ENCODE measurements at places on chromosomes 5 and 9.

DNA sequence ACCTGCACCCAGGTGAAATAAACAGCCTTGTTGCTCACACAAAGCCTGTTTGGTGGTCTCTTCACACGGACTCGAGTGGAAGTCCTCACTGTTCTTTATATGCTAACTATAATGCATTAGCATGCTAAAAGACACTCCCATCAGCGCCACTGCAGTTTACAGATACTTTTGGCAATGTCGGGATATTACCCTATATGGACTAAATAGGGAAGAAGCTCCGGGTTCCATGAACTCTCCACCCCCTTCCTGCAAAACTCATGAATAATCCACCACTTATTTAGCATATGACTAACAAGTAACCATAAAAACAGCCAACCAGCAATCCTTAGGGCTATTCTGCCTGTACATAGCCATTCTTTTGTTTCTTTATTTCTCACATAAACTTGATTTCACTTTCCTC is 426.2 kb upstream of the PTPRD start:
- no peak for DNase-seq

DNA sequence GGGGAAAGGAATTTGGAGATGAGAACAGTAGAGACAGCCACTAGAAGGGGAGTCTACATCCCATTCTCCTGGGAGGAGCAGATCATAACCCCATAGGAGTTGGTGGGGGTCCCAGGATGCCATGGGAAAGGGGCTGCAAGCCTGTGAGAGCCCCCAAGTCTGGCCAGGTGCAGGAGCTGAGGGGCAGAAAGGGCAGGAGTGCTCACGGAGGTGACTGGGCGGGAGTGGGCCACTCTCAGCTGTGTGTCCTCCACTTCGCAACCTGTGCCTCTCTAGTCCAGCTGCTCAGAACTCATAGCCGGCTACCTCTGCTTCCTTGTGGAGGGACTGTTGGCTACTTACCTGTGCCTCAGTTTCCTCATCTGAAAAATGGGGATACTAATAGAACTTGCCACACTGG is 263.9 kb downstream of the FSTL4 start:
- no peak for DNase-seq

DNA sequence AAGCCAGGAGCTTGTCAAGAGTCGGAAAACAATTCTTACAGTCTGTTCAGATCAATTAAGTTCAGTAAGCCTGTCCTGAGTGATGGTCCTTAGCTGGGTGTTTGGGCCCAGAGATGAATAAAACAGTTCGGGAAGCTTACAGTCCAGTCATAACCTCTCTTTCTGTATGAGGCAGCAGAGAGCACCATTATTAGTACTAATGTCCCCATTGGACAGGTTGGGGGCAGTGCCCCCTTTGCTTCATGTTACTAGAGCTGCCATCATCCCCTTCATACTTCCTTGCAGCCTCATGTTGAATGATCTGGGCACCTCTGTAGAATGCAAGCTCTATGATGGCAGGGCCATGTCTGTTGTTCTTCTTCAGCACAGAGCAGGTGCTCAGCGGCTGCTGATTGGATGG is 9.8 kb downstream of the DOCK2 start:
- DNase-seq = no peak

GRCh38 chr5:71503536-71503935 is 48.1 kb downstream of the BDP1 start:
- DNase-seq = no peak

DNA sequence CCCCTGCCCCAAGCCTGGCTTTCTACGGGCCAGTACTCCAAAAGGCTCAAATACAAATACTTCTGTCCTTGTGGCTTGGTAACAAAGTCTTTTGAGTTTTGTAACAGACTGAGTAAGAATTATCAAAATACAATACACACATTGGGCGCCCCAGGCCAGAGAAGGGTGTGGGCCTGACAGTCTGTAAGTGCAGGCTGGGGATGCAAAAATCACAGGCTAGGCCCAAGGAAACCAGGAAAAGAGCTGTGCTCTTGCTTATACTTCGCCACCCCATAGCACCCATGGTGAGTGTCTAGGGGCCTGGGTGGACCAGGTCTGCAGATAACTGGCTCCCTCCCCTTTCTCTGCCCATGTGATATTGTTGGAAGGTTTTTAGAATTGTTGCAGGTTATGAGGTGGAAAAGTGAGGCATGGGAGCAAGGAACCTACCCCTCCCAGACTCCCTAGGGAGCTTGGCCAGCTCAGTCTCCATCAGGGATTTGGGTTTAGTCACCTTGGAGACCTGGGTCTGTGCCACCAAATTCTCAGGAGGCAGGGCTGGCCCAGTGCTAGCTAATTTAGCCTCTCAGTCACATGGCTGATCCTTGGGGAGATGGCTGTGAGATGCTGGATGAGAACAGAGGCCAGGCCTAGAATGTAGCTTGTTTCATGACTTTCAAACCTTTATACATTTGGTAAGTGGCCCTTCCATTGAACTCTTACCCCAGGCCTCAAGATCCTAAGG is 72.9 kb downstream of the TARS1 start:
- DNase-seq = no peak

- DNase-seq = no peak
Observed at GRCh38 chr9:90943341-90943740, 141.7 kb downstream of the SYK start.

DNA sequence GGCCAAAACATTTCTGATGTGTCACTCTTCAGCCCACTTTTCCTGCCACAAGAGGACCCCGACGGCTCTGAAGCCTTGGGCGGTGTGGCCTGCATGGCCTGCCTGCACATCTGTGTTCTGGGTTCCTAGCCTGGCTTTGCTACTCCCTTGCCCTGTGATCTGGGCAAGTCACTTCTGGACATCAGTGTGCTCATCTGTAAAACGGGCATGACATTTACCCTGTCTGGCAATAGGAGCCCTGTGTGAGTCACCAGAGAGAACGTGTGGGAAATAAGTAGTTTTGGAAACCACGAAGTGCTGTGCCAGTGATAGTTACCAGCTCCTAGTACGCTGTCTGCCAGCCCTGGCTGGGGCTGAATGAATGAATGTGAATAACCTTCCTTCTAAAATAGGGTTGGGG is 90.8 kb downstream of the MACROH2A1 start:
- DNase-seq = peak; percentile 46

DNA sequence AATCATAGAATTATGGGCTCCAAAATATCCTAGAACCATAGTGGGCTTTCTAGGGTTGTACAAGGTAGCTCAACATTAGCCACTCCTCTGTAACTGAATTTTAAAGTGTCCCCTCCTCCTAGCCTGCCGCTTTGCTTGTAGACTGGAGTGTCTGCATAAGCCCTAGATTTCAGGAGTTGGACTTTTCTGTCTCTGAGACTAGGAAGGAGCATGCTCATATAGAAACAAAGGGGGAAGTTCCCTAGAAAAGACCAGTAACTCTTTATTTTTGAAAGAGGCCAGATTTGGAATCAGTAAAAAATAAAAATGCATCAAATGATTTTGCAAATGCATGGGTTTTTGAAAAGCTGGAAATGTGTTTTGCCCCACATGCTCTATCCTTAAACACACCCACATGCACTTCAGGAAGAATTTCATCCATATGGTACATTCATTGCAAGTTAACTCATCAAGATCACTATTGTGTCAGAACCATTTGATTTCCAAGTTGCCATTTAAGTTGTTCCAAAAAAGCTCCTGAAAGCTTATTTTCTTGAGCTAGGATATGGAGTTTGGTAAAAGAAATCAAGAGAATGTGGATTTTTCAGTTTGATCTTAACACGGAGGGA is 121.0 kb upstream of the NR3C1 start:
- DNase-seq = no peak

DNA sequence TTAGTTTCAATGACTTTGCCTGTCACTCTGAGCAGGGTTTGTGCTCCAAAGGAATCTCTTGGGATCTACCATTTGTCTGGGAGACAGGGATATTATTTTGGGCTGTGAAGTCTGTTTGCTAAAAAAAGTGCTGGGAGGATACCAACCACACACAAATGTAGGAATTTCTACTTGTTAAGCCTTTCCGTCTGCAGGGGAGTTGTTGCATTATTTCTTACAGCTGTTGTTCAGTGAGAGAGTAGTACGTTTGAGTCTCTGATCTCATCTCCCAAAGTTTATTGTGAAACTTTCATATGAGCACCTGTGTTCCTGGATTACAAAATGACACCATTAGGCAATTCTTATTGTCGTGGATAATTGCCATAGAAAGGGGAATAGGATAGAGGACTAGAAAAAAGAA is 78.3 kb upstream of the SEMA6A start:
- no peak for DNase-seq

DNA sequence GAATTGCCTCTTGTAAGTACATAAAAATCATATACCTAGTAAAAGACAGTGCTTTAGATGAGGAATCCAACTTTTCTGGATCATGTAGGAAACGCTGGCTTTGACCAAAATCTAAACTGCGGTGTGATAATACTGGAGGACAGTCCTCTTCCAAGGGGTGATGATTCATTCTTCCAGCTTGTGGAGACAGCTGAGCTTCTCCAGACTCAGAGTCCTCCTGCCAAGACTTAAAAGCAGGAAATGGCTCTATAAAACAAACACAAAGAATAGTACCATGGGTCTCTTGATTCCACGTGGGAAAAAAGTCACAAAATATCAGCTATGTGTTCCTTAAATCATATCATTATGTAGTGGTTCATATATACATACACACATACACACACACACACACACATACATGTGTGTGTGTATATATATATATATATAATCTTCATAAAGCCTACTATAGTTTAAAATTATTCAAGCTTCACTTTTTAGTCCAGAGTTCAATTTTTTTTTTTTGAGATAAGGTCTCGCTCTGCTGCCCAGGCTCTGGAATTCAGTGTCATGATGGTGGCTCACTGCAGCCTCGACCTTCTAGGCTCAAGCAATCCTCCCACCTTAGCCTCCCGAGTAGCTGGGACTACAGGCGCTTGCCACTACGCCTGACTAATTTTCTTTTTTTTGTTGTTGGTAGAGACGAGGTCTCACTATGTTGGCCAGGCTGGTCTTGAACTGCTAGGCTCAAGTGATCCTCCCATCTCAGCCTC is 65.0 kb downstream of the PKD2L2 start:
- no peak for DNase-seq

- DNase-seq = no peak
Observed at GRCh38 chr5:24547132-24547531, 97.6 kb downstream of the CDH10 start.

DNA sequence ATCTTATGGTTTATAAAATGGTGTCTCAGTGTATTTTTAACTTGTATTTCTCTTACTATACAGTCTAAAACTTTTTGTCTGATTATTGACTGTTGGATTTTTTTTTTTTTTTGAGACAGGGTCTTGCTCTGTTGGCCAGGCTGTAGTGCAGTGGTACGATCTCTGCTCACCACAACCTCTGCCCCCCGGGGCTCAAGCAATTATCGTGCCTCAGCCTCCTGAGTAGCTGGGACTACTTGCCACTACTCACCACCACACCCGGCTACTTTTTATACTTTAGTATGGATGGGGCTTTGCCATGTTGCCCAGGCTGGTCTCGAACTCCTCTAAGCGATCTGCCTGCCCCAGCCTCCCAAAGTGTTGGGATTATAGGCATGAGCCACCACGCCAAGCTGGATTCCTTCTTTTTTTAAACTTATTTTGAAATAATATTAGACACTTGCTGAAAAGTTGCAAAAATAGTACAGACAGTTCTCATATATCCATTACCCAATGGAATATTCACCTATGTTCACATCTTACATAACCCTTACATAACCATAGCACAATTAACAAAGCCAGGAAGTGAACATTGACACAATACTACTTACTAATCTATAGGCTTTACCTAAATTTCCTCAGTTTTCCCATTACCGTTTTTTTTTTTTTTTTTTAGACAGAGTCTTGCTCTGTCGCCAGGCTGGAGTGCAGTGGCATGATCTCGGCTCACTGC is 47.2 kb downstream of the STOM start:
- DNase-seq = no peak

- DNase-seq = no peak
Observed at GRCh38 chr5:72817671-72818266, 1.3 kb downstream of the TNPO1 start.

DNA sequence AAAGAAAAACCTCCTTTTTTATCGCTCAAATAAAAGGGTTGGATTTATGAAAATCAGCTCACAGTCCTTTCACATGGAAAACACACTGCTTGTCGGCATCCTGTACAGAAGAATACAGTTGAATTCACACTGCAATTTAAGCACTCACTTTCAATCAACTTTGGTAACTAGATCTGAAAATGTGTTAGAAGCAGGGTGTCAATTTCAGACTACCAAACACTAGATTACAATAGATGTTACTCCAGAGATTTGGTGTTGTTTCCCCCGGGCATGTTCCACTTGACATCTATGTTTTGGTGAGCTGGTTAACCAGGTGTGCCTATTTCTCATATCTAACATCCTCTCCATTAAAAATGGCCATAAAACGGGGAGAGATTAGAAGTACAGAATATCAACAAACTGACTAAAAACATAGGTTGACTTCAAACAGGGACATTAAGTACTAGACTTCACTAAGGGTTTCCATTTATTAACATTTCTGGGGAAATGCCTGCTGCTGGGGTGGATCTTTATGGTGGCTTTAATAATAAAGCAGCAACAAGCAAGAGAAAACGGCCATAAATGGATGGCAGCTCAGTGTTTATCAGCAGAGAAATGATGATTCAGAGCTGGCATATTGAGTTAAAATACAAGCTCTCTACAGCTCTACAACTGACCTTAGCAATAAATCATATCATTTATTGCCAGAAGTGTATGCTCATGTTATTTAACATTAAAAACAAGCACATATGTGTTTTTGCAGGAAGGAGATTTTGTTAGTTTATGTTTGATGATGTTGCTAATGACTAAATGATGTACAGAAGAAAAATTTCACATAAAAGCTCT is 158.8 kb downstream of the SLF1 start:
- no peak for DNase-seq

DNA sequence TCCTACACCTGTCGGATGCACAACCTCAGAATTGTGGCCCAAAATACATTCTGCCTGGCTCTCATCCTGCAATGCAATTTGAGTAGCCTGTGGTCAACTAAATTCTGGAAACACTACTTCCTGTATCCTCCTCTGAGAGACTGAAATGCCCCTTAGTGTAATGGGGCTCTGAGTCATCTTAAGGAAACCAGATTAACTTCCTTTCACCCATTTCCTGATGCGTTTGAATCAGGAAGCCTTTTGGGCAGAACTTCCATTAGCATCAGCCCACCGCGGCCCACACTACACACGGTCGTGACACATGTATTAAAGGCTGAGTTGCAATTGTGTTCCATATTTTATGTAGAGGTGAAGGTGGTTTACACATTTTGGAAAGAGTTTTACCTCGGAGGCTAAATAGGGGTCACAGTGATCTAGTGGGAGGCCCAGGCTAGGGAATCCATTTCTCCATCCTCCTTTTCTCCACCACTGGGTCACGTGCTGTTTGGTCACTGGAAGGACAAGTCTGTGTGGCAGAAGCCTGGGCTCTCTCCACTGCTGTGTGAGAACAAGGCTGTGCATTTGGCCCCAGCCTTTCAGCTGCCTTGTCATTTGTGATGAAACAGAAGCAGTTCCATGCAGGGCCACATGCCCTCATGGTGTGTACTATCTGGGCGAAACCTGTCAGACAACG is 55.9 kb downstream of the DAP start:
- DNase-seq = no peak

DNA sequence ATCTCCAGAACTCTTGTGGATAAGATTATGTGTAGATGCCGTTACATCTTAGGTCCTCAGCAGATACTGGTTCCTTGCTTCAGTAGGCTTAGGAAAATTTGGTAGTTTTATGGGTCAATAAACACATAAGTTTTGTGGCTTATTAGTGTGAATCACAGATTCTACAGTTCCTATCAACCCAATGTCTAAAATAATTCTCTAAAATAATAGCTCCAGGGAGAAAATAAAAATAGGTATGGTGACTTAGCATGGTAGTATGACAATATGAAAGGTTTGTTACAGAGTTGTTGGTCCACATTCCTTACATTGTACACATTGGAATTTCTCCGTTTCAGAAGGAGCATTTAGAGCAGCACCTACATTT is 91.7 kb downstream of the AOPEP start:
- no peak for DNase-seq

Measured in DND-41 (cell line).